ENCODE measurements at places on chromosomes 12 and 14. TPM values are rescaled to one million over a fixed set of nuclear protein-coding genes. Genes with fewer than 3 reads are reported as not detected.

ETFBKMT gene
- 1.5 TPM for total RNA-seq

CD163 gene
- total RNA-seq = 0.25 TPM

MMP17 gene
- 1.7 TPM for total RNA-seq

TCTN1 gene
- 27.7 TPM for total RNA-seq

RBMS2 gene
- 37.2 TPM for total RNA-seq

GRCh38 chr14:93132472-93133065 lies 16.8 kb upstream of the ITPK1 start:
- DNase-seq = no peak

DNA sequence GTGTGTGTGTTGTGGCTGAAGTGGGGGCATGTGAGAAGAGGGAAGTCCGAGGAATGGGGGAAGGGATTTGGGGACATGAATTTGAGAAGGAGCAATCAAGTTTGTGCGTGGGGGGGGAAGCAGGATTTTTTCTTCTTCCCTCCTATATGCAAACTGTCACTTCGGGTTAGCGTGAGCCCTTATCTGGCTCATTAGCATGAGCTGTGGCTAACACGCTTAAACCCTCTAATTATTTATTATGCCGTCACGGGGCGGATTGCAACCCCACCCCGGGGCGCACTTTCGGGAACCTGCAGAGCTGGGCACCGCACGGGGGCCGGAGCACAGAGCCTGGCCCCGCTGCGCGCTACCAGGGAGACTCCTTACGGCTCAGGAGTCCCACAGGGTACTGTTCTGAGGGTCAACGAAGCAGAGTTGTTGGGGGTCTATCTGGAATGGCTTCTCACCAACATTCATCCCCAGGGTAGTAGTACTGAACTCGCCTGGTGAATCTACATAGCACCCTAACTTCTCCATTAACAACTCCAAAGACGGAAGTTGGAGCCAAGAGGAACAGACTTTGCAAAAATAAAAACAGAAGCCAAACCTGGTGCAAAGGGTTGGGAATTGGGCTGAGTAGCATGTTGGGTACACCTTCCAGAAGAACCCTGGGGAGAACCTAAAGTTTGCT lies 6.4 kb upstream of the ASCL1 start:
- no peak for DNase-seq

DNA sequence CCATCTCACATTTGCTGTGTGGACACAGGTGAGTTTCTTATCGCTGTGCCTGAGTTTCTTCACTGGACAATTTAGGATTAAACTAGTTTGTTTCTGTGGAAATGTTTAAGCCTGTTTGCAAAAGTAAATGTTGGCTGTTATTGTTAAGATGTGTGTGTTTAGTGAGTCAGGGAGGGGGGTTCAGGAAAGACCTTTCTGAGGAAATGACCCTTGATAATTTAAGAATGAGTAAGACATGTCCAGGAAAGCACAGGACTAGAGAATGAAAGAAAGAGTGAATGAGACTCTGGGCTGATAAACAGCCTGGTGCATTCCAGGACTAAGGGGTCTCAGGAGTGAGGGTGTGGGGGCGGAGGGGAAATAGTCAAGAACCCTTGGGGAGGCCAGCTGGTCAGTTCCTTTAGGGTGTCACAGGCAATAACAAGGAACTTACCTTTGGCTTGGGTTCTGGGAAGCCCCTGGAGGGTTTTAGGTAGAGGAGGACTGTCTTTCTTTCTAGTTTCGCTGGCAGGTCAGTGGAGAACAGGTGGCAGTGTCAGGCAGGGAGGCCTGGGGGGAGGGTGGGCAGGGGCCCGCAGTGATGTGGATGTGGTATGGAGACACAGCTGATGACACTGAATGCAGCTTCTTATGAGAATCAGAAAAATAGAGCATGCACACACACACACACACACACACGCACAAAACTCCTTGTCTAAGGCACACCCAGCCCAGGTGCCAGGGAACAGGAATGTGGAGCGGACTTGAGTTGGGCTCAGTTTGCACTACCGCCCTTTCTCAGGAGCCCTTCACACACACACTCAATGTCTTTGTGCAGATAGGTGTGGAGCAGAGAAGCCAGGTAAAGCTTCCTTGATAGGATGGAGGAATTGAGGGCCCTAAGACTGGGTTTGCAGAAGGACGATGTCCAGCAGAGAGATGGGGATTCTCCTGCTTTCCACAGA lies 1005.5 kb downstream of the VRK1 start:
- no peak for DNase-seq

- DNase-seq = peak; percentile 2
Measured at GRCh38 chr12:42698213-42698612, 108.7 kb upstream of the PRICKLE1 start.

DNA sequence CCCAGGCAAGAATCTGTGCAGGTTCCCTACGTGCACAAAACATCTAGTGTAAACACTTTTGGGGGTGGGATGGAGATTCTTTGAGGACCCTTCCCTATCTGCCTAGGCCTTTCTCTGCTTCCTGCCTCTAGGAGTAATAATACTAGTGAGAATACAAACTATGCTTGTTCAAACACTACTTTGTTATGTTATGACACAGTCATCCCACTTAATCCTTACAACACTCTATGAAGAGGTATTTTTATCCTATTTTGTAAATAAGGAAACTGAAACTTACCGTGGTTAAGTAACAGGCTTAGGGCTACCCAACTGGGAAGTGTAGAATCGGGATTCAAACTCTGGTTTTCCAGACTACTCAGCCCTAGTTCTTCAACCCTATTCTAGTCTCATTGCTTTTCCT lies 96.5 kb downstream of the KCNA5 start:
- no peak for DNase-seq

DNA sequence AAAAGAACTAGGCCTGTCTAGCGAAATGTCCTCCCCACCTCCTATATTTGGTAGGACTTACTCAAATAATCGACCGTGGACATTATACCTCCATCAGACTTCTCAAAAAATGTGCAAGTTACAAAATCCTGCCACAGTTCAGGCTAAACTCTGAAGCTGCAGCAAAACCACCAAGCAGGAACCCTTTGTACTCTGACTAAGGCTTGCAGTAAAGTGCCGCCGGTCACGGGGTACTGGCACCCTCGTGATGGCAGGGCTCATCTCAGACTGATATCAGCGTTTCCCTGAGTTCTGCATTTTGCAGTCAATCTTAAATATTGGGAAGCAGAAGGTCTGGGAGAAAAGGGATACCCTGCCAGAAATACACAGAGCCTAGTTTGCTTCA lies 17.1 kb downstream of the SLC11A2 start:
- no peak for DNase-seq

GRCh38 chr12:121238604-121239350 lies 28.8 kb downstream of the P2RX4 start:
- no peak for DNase-seq

DNA sequence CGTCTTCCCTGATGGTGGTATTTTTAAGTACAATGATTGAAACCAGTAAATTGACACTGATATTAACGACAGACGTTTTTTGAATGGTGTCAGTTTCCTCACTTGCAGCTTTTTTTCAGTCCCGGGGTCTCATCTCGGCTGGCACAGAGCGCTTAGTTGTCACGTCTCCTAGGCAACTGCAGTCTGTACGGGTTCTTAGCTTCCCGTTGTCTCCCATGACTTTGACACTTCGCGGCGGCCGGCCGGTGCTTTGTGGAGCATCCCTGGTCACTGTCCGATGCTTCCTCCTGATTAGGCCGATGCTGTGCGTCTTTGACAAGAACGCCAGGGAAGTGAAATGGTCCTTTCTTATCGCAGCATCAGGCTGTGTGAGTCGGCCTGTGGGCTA lies 67.4 kb downstream of the ADGRD1 start:
- no peak for DNase-seq

- no peak for DNase-seq
Measured at GRCh38 chr12:50203691-50204090, 36.5 kb upstream of the CERS5 start.
